T47D (cell line): ENCODE measurements at places on chromosomes 6 and 20.

DNA sequence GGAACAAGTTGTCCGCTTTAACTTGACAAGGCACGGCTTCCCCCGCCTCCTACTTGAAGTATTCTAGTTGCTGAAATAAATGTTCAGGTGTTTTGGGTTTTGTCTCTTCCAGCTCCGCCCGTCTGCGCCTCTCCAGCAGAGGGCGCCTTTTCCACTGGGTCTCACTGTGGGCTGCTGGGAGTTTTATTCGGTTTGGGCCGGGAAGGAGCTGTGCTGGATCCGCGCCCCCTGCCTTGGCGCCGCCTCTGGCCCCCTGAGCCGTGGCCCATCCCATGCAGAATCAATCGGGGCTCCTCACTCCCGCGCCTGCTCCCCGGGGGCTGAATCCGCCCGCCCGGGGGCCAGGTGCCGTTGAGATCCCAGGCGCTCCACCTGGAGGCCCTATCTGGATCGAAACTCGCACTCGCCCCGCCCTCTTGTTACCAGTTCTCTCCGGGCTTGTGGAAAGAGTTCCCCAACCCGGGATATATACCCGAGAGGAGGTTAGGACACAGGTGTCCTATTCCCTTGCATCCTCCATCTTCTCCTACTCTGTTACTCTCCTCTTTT lies 51.0 kb upstream of the TCF21 start:
- DNase-seq: peak; percentile 80

DNA sequence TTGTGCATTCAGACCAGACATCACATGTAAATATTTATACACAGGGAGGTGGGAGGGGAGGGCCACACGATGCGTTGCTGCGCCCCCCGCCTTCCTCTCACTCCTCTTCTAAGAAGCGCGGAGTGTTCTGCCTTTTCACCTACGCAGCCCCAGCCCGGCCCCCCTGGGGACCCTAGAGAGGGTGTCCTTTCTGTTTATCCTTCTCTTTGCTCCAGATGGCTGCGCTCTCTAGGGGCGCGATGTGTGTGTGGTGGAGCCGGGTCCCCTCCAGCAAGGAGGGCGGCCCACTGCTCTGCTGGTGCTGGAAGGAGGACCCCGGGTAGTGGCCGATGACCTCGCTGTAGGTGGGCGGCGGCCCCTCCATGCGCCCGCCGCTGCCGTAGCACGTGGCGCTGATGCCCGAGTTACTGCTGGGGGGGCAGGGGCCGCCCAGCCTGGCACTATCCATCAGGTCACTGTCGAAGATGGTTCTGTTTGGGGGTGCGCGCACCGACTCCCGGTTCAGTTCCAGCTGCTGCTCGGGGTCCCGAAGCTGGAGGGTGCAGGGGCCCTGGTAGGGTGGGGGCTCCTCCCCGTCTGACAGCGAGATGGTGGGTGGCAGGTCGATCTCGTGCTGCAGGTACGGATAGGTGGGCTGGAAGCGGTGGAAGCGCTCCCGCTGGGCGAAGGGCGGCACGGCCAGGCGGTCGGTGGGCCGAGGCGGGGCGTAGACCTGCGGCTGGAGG lies 31.8 kb upstream of the ZBP1 start:
- no peak for DNase-seq

- DNase-seq: no peak
Observed at GRCh38 chr6:169533301-169534038, 168.4 kb downstream of the WDR27 start.

GRCh38 chr6:23011615-23012014 lies 442.2 kb downstream of the HDGFL1 start:
- DNase-seq: no peak

GRCh38 chr20:34988191-34988540 lies 32.5 kb downstream of the MYH7B start:
- DNase-seq: no peak

- no peak for DNase-seq
Observed at GRCh38 chr6:4895971-4896370, 107.9 kb downstream of the RPP40 start.

GRCh38 chr20:44495802-44496481 lies 20.3 kb downstream of the TTPAL start:
- no peak for DNase-seq

DNA sequence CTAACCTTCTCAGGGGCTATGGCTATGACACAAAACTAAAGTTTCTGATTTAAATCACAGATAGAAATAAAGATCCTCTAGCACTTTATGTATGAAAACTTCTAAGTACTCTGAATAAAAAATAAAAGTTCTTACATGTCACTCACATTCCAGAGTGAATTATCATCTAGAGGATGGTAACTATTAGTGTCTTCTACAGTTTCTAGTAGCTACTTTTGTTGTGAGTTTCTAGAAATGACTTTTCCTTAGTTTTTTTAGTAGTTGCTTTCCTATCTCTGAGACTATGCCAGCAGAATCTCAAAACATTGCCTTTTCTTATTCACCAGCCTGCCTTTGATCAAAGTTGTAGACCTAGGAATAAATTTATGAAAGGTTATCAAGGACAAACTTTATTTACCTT lies 10.1 kb downstream of the ZNF318 start:
- no peak for DNase-seq
